Stimulated activated CD8-positive, alpha-beta memory T cell treated with anti-CD3 and anti-CD28 coated beads, Interleukin-12 subunit alpha, Interleukin-12 subunit beta, amount 100 ng/mL, for 1 hour (primary cell): ENCODE measurements at places on chromosomes 16 and 17.

GRCh38 chr17:27354051-27354490 lies 60.2 kb downstream of the WSB1 start:
- no peak for DNase-seq

- no peak for DNase-seq
These were observed 232.0 kb downstream of the SNX29 start for GRCh38 chr16:12208341-12209035.

- DNase-seq, result no peak
These were observed 61.3 kb upstream of the ADORA2B start for GRCh38 chr17:15883617-15884111.

GRCh38 chr17:5500589-5501391 lies 14.4 kb downstream of the MIS12 start:
- peak; percentile 46 for DNase-seq

- DNase-seq, result no peak
These were observed 22.3 kb upstream of the MPO start for GRCh38 chr17:58302919-58303585.

DNA sequence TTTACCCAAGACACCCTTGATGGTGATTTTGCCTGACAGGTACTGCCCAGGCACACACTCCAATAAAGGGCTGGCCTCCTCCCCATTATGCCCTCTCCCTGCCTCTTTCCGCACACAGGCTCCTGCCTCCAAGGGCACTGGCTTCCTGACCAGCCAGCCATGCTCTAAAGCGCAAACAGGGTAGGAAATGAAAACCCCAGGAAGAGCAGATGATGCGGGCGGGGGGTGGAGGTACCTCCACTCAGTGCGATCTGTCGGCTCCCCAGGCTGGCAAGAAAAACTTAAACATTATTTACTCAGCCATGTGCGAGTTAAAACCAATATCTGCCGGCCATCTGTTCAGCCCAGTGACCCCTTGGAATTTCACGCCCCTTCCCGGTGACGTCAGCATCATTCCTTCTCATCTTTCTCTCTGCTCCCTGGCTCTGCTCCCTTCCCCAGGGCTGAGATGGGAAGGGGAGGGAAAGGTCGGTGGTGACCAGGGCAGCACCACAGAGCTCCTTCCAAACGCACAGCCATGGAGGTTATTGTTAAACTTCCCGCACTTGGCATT lies 262.5 kb downstream of the CBLN1 start:
- DNase-seq, result no peak

GRCh38 chr16:80517846-80518245 lies 22.9 kb upstream of the DYNLRB2 start:
- DNase-seq, result no peak

DNA sequence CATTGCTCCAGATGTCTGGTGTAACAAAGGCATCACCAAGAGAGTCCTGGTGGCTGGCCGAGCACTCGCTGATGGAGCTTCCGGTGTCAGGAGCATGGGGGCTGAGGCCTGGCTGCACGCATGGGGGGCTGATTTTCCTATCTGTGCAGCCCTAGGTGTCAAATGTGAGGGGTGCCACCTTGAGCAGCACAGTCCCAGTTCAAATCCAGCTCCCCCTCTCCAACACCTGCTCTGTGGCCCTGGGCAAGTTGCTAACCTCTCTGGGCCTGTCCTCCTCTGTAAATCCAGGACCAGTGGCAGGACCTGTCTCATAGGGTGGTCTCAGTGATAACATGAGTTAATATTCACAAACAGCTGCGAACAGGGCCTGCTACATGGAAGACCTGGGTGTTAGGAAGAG lies 12.9 kb downstream of the ENPP7 start:
- no peak for DNase-seq

DNA sequence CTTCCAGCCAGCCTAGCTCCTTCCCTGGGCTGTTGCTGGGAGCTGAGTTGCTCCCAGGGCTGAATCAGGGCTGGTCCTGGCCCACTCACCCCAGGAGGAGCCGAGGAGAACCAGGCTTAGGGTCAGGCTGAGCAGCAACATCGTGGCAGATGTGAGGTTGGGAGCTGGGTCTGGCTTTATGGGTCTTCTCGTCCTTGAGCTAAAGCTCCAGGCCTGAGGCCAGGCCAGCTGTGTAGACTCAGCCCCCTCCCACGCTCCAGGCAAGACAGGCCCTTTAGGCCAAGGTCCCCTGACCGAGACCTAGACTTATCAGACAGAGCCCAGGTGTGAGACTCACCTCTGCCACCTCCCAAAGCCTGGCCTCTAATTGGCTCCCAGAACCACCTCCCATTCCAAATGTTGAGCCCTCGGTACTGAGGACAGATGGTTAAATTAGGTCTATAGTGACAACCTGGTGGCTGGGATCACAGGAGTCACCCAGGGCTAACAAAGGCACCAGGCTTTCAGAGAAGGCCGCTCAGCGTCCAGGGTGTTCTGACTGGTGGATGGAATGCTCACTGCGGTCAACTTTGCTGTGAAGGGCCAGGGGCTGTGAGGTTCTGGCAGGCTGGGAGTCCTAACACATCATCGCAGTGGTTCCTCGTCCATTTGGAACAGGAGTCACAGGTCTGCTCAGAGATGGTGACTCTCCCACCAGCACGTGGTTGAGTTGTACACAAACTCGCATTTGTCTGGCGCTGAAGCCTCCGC lies at the start of gene CTRL:
Gene CTRL, minus strand, starts transcription at position 151 of the 750 bp plus-strand sequence. Its CDS starts 10 bp downstream, at position 141.
- DNase-seq, result no peak

GRCh38 chr17:67686241-67686640 lies 31.5 kb upstream of the NOL11 start:
- DNase-seq, result no peak

DNA sequence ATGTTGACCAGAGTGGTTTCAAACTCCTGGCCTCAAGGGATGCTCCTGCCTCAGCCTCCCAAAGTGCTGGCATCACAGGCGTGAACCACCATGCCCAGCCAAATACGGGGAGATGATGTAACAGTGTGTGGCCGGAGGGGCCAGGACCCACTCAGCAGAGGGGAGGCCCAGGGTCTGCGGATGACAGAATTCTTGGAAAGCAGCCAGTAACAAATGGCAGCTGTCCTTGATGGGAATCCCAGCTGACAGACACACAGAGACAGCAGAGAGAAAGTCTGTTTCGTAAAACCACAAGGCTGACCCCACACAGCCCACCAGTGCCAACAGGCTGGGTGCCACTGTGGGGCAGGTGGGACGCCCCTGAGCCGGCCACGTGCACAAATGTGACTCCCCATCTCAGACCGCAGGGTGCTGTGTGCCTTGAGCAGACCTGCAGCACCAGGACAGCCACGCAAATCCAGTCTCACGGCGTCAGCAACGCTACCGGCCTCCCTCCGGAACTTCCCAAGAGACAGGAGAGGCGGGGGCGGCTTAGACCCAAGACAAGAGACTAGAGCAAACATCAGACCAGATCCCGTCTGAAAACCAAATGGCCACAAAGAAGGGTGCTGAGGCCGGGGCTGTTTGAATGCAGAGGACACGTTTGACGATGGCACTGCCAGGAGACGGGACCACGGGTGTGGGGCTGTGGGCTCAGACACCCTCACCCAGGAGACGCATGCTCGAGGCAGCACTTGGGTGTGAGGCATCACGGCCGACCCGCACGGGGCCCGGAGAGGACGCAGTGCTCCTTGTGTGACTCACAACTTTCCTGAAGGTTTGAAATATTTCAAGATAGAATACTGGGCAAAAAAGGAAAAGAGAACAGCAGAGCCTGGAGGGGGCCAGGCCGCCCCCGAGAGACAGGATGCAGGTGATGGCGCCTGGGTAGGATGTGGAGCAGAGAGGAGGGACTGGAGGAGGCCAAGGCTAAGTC lies 24.6 kb downstream of the CTU2 start:
- no peak for DNase-seq

DNA sequence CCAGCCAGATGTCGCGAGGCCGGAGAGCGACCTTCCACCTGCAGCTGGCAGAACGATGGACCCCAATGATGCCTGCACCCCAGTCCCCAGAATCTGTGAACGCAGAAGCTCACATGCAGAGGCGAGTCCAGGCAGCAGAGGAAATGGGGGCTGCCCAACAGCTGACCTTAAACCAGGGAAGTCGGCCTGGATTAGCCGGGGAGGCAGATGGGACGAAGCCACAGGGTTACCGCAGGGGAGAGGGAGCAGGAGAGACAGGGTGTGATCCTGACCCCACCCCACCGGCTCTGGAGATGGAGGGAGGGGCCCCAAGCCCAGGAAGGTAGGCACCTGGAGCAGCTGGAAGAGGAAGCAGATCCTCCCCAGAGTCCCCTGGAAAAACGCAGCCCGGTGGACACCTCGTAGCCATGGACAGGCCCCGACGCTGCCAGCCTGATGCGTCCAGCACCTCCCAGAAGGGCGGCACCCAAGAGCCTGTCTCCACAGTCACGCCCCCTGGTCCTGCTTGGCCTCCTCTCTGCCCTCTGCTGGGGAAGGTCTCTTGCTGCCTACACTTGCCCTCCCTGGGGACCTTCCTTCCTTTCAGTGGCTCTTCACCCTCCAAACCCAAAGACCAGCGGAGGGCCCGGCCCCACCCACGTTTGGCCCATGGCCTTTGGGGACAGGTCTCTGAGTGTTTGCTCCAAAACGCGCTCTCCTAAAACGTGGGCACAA lies 37.3 kb downstream of the PIEZO1 start:
- DNase-seq, result no peak

- peak; percentile 1 for DNase-seq
These were observed 138.9 kb upstream of the CES5A start for GRCh38 chr16:56013962-56014552.

DNA sequence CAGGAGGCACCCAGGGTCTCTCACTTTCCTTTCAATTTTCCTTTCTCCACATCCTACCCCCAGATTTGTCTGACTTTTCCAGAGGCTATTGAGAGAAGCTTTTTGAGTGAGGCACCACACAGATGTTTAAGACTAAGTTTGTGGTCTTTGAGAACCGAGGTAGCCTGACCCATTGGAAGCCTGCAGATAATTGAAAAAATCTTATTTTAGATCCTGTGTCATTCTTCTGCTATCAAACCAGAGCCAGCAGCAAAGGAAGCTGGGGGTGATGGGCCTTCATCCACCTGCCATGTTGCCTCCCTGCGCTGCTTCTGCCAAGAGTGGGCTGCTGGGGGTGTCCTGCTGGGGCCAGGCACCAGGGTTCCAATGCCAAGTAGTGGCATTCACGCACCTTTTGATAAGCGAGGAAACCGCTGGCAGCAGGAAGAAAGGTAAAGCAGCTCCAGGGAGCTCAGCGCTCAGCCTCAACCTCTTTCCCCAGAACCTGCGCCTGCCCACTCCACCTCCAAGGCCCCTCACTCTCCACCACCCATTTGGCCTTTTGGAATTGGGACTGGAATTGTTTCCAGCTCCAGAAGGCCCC lies 55.6 kb downstream of the MPRIP start:
- no peak for DNase-seq

DNA sequence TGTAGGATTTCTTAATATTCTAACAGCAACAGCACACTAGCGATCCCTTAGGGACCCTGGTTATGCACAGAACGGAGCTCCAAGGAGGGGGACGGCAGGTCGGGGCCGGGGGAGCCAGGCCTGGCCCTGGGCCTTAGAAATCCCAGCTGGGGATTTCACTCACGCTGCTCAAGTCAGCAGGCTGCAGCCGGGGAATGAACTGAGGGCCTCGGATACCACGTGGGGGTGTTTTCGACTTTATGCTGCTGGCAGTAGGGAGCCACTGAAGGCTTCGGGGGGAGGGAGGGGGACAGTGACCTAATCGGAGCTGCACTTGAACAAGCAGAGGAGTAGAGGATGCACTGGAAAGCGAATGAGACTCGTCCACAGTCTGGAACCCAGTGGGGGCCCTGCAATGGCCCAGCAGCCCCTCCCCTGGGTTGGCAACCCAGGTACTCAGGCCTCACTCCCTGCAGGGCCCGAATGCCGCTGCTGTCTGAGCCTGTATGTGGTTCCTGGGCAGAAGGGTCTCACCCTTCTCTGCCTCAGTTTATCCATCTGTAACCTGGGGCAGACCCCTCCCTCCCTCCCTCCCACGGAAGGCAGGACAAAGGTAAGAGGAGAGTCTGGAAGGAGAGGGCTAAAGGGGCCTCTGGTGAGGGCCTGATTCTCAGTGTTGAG lies 53.7 kb downstream of the RPH3AL start:
- no peak for DNase-seq

- DNase-seq, result peak; percentile 81
These were observed at the start of gene CHTF18 for GRCh38 chr16:788399-789126. Gene CHTF18 (plus strand): TSS chr16:788620. CDS start chr16:788685, 65 bp downstream.

- no peak for DNase-seq
These were observed 3.0 kb upstream of the CPNE2 start for GRCh38 chr16:57089406-57089805.

GRCh38 chr16:58638148-58639036 lies 8.8 kb upstream of the CNOT1 start:
- DNase-seq, result no peak

- DNase-seq, result no peak
These were observed 173.6 kb downstream of the IRF8 start for GRCh38 chr16:86072328-86073102.

GRCh38 chr17:12765548-12765947 lies 23.8 kb upstream of the ARHGAP44 start:
- no peak for DNase-seq

DNA sequence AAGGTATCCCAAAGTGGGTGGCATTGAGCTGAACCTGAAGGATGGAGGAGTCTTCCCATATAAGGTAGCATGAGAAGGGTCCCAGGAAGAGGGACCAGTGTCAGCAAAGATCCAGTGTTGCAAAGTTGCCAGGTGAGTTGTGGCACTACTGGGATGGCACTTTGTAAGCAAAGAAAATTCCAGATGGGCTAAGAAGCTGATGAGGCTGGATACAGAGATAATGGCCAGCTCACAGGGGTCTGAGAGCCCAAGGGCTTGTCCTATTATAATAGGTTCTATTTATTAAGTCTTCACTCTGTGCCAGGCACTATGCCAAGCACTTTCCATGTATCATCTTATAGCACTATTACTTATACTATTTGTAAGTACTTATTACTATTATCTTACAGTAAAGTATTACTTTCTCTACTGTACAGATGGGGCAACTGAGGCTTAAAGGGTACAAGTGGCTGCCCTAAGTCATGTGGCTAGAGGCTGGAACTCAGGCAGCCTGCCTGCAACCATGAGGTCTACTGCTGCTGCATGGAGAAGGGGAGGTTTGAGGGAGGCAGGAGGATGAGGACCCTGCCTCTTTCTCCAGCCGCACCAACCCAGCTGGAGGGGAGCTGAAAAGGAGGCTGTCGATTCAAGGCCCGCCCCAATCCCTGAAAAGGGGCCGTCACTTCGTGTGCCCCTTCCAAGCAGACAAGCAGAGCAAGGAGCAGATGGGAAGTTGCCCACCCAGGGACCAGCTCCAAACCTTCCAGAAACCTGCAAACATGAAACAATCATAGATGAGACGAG lies 86.5 kb downstream of the C16orf78 start:
- no peak for DNase-seq

GRCh38 chr16:66298571-66299120 lies 67.8 kb upstream of the CDH5 start:
- DNase-seq, result no peak

- no peak for DNase-seq
These were observed 1.9 kb upstream of the PLEKHG4 start for GRCh38 chr16:67277294-67277998.

GRCh38 chr16:72371307-72372086 lies 199.5 kb upstream of the PMFBP1 start:
- DNase-seq, result no peak

DNA sequence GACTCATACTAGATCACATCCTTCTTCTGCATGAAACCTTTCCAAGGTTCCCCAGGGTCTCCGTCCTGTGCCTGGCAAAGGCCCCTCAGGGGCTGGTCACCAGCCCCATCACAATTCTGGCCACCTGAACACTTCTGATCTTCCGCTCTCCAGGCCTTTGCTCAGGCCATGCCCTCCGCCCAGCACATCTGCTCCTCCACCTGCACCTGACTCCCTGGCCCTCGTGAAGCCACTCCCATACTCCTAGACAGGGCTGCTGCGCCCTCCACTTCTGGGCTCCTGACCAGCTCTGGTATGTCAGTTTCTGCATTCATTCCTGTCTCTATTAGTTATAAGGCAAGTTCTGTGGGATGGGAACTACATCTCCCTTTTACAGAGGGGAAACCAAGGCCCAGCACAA lies 1.9 kb upstream of the MYL11 start:
- no peak for DNase-seq
